ENCODE measurements at places on chromosomes 13 and 19. TPM values are rescaled to one million over a fixed set of nuclear protein-coding genes. Genes with fewer than 3 reads are reported as not detected.

Gene CAMSAP3
- 45.8 TPM for polyA plus RNA-seq

GRCh38 chr13:98514288-98514687, 62.6 kb downstream of the STK24 start:
- peaks cover 3% of the 10 kb centered on the region for H3K4me1 ChIP-seq
- no peak for DNase-seq
- H3K36me3 ChIP-seq: peaks cover 4% of the 10 kb centered on the region
- no peak overlapping the region for H3K4me3 ChIP-seq
- H3K27ac ChIP-seq: no peak overlapping the region
- H3K27me3 ChIP-seq: no peaks in the 10 kb centered on the region

DNA sequence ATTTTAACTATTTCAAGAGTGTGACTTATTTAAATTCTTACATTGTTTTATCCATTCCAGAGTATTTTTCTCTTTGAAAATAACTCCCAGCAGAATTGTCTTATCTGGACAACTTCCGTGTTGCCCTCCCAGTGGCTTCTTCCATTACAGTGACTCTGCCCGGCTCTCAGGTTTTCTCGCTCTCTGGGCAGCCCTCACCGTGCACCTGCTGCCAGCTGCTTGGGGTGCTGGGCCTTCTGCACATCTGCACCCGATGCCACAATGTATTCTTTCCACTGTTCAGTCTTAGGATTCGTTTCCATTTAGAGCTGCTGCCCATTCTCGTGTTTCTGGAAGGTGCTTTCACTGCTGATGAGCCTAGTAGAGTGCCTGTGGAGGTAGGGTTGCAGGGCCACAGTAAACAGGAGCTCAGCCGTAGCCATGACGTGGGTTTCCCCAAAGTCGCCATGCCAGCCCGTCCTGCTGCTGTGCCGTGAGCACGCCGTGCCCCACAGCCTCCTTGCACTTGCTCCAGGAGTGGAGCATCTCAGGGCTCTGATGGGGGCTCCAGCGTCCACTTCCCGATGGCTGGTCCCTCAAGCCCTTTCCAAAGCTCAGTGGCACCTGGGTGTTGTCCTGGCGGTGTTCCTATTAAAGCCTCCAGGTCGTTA, 46.1 kb upstream of the DCUN1D2 start:
- no peak for DNase-seq
- H3K27me3 ChIP-seq: no peaks in the 10 kb centered on the region
- peaks cover 71% of the 10 kb centered on the region for H3K36me3 ChIP-seq
- H3K27ac ChIP-seq: no peak overlapping the region
- no peak overlapping the region for H3K4me3 ChIP-seq

- H3K4me3 ChIP-seq: no peak overlapping the region
- peak overlapping the region; percentile 57 for H3K27ac ChIP-seq
- peaks cover 32% of the 10 kb centered on the region for H3K4me1 ChIP-seq
- DNase-seq: no peak
- H3K36me3 ChIP-seq: no peaks in the 10 kb centered on the region
These were observed 87.3 kb downstream of the KCTD15 start for GRCh38 chr19:33883859-33884519.
